ENCODE measurements at places on chromosomes 16 and 17.

- DNase-seq: no peak
Observed at GRCh38 chr17:39953471-39953888, 9.3 kb upstream of the GSDMA start.

- DNase-seq: no peak
Observed at GRCh38 chr16:56348168-56349085, 76.9 kb downstream of the AMFR start.

- DNase-seq: no peak
Observed at GRCh38 chr16:11585460-11586377, 1.0 kb downstream of the LITAF start.

DNA sequence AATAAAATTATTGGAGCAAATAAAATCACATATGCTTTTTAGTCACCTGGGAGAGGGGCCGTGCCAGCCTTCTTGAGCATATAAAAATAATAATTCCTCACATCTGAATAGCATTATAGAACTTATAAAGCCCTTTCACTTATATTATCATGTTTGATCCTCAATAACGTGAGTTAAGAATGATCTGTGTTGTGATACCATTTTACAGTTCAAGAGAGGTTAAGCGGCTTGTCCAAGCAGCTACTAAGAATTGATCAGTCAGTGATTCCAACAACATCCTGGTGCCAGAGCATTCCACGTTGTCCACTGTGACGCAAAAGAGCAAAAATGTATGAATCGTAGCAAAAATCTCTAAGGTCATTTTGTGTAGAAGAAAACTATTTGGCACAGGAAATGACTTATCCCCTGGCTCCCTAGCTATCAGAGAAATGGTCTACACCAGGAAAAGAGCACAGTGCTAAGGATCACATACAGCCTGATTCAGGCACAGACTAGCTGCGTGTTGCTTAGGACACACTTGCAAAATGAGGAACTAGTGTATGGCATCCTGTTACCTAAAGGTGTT, 33.0 kb downstream of the ANKFN1 start:
- DNase-seq: no peak

DNA sequence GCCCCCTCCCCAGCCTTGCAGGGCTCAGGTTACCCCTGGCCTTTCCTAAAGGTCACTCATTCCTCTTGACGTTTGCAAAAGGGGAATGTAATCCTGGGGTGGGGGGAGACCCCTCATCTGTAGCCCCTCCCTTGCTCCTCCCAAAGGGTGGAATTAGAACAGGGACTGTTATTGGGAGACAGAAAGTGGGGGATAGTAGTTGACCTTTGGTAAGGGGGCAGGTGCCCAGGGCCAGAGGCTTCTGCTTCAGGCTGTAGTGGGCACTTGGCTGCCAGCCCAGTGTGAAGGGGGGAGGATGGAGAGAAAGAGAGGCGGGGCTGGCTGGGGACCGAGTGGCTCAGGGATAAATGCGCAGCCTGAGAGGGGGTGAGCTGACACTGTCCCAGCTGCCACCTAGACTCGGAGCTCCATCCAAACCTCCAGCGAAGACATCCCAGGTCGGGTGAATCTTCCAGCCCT, at the start of gene ENO3:
ENO3 (plus strand) TSS at position 374 of the 459 bp plus-strand sequence. CDS start 711 bp downstream, outside the sequence.
- no peak for DNase-seq

GRCh38 chr16:1642148-1642547, 30.0 kb downstream of the CRAMP1 start:
- DNase-seq: no peak

DNA sequence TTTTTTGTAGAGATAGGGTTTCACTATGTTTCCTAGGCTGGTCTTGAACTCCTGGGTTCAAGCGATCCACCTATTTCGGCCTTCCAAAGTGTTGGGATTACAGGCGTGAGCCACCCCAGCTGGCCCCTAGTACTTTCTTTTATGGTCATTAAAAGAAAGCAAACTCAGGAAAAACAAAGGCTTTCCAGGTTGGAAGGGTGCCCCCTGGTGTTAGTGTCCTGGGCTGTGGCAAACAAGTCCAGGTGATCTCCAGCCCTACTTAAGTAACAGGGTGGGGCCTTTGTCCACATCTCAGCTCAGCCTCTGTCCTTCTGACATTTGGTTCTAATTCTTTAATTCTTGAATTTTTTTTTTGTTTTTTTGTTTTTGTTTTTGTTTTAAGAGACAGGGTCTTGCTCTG, 6.9 kb downstream of the IGFBP4 start:
- DNase-seq: no peak

GRCh38 chr16:85471469-85472431, 141.4 kb upstream of the GSE1 start:
- DNase-seq: no peak

- no peak for DNase-seq
Observed at GRCh38 chr16:85258629-85259028, 146.4 kb upstream of the CIBAR2 start.

- no peak for DNase-seq
Observed at GRCh38 chr17:76707985-76708807, 2.6 kb downstream of the MXRA7 start.

DNA sequence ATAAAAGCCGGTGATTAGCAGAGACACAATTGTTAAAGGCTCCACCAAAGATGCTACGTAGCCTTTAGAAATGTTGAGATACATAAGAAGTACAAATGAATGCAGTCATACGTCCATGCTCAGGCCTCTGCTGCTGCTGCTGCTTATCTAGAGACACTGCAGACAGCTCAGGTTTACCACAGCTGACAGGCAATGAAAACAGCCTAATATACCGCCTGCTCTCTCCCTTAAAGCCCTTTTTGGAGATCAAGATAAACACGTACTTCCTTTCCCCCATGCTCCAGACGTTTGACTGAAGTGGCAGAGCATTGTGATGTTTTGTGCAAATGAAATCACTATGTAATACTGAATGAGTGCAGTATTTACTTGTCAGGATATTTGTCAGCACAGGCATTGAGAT, 185.3 kb downstream of the AATF start:
- DNase-seq: no peak

GRCh38 chr16:1026057-1026783, 44.6 kb downstream of the SOX8 start:
- no peak for DNase-seq

DNA sequence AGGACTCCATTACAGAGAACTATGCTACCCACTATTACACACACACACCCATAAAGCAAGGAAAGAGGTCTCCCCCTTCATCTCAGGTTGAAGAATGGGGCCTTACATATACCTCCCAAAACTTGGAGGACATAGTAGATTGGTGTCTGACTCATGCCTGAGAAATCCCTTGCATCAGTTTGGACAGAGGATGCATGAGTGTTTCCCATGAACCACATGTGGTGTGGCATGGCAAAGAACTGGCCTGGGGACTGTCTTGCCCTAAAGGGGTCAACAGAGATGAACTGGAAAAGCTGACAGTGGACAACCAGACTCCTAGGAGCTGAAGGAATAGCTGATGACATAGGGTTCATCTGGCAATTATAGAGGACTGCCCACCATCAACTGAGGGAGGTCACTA, 54.0 kb downstream of the DYNLRB2 start:
- DNase-seq: no peak

GRCh38 chr16:56989988-56990387, 631 bp downstream of the NLRC5 start:
- no peak for DNase-seq

DNA sequence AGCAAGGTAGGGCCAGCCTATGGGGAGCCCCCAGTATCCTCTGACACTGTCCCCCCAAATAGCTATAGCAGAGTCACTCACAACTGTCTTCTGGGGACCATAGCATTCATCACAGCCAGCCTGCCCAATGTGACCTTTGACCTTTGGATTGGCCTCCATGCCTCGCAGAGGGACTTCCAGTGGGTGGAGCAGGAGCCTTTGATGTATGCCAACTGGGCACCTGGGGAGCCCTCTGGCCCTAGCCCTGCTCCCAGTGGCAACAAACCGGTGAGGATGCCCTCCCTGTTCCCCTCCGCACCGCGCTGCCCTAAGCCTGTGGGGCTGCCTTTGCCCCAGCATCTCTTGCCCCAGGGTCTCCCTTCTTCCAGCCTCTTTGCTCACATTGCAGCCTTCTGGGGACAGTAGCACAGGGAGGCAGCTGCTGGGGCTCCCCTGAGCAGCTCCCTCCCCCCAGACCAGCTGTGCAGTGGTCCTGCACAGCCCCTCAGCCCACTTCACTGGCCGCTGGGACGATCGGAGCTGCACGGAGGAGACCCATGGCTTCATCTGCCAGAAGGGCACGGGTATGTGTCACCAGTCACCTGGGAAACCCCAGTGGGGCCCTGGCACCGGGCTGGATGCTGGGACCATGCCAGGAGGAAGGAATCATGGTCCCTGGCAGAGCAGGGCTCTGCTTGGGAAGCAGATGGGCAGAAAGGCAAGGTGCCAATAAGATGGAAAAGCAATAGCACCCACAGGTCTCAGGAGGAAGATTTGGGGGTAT, 61.1 kb downstream of the MRC2 start:
- no peak for DNase-seq

- no peak for DNase-seq
Observed at GRCh38 chr17:30235386-30236296, at the start of gene SLC6A4. Gene SLC6A4, minus strand, starts transcription at chr17:30235697. Its CDS starts 13,739 bp downstream, at chr17:30221958.

GRCh38 chr17:75983501-75984181, 4.6 kb downstream of the TEN1 start:
- DNase-seq: no peak

GRCh38 chr16:86287664-86288201, 222.6 kb upstream of the FOXF1 start:
- DNase-seq: no peak

DNA sequence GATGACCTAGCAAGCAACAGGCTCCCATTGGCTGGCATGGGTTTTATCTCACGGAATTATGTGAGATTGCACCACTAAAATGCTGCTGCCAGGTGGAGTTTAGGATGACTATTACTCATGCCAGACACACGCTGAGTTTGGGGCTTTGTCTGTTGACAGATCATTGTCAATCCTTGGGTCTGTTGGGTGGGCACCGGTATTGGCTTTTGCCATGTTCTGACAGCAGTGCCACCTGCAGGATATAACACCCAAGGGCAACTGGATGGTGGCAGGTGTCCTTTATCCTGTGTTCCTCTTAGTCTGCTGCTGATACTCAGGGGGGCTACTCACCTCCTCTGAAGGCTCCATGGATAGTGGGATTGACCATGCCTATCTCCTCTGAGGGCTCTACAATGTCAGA, 221.6 kb upstream of the DYNLRB2 start:
- DNase-seq: no peak

DNA sequence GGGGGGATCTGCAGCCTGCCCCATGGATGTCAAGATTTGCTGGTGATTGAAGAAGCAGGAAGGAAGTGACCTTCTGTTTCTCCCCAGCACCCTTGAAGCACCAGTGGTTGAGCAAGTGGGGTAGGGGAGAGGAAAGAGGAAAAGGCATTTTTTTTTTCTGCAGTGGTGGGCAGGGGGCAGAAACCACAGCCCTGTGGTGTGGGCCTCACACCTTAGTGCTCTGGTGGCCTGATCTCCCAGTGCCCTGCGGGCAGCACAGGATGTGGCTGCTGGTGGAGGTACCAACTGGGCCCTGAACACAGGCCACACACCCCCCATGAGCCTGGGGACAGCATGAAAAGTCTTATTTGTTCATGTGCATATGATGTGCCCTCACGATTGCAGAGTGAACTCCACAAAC, 7.1 kb downstream of the ITGAD start:
- DNase-seq: no peak

DNA sequence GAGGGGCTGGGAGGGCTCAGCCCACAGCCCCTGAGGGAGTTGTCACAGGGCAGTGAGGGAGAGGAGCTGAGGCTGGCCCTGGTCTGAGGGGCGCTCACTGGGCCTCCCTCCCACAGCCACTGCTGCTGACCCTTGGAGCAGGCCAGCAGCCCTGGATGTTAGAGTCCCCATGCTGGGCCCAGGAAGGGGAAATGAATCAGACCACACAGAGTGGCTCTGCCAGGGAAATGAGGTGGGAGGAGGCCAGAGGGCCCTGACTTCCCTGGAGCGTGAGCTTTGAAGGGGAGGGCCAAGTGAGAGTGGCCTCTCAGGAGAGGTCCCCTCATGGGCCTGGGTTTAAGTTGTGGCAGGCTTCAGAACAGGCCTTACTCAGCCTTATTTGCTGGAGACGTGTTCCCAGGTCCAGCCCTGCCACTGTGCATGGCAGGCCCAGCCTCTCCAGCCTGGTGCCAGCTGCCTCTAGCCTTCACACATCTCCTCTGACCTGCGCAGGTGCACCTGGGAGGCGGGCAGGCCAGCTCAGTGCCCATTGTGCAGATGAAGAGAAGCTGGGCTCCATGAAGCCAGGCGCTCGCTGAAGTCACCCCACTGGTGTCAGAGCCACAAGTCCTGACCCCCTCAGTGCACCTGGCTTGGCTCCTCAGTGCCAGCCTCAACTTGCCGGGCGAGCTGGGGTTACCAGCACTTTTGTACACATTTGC, 15.4 kb downstream of the GPT2 start:
- no peak for DNase-seq

DNA sequence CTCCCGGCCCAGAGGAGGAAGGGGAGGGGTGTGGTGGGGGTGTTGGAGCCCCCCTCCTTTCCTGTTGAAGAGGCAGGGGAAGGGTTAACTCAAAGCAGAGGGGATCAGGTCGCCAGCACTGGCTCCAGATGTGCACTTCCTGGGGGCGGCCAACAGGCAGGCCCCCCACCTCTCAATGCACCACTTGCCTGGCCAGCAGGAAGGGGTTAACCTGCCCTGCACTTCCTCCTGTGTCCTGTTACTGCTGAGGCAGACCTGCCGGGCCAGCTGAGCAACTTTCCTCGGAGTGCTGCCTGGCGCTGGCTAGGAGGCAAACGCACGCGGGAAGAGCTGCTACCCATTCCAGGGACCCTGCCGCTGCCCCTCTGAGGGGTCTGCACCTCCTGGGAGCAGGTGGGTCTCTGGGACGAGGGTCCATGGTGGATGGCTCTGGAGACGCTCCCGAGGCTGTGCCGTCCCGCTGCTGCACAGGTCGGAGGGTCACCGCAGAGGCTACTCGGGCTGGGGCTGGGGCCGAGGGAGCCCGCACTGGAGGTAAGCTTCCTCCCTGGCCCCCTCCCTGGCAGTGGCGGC, at the start of gene EPN3:
EPN3 (plus strand) TSS at position 284 of the 573 bp plus-strand sequence. CDS start 3,822 bp downstream, outside the sequence.
- no peak for DNase-seq

- DNase-seq: no peak
Observed at GRCh38 chr17:4483012-4483840, 15.5 kb upstream of the SPNS2 start.

DNA sequence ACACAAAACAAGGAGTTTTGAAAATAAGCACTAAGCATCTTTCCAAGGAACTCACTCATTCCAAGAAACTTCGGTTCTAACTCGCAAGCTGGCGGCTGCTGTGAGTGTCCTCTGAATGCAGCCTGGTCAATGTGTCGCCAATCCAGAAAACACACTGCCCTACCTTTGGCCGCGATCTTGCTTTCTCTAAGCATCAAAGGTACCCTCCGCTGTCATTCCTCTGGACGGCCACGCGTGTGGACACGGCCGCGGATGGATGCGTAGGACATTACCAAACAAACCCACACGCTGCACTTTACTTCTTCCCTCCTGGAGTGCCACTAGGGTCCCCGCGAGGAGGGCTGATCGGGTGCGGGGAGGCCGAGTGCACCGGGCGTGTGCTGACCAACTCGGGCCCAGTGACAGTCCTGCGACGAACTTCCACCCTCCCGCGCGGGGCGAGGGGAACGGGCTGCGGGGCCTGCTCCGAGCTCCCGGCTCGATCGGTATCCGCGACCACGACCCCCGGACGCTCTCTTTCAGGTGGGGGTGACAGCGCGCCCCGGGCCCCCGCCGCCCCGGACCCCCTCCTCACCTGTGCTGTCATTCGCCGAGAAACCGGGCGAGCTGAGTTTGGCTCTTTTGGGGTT, 1.1 kb downstream of the CREBBP start:
- DNase-seq: no peak

- DNase-seq: no peak
Observed at GRCh38 chr16:27230562-27231001, 27.3 kb downstream of the KDM8 start.

- DNase-seq: no peak
Observed at GRCh38 chr17:49596613-49597244, 21.1 kb downstream of the NXPH3 start.
